Fibroblast of skin of back (primary cell): ENCODE measurements at places on chromosomes 16 and 17.

DNA sequence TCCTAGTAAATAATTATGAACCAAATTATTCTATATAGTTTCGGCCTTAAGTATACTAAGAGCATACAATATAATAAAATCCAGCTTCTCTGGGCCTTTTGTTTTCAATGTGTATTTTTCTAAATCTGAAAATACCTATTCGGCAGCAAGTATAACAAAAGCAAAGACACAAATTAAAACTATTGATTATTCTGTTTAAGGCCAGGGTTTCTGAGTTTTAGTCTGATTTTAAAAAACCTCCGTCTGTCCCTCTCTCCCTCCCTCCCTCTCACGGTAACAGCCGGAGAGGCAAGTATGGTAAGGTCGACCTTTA, 1.5 kb downstream of the TOB1 start:
- no peak for DNase-seq

- DNase-seq: peak; percentile 81
Observed at GRCh38 chr16:86899757-86900156, 321.4 kb downstream of the FOXL1 start.

DNA sequence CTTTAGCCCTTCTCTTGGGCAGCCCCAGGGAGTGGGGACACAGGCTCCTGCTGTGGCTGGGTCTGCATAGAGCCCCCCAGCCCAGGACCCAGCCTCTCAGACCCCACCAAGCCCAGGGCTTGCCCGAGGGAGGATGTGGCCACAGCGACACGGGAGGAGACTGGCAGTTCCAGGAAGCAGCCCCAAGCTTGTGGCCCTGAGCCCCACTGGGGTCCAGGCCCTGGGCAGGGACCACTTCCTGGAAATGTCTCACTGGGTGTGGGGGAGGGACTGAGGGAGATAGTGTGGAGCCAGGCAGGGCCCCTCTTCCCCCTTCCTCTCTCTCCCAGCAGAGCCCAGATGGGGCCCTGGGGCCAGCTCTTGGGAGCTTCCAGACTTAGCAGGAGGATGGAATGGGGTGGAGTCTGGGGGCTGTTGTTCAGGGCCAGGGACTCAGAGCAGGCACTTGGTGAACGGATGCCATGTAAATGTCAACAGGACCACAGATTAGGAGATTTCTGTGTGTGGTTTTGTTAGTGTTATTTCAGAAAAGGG, 35.3 kb downstream of the ADGRG5 start:
- no peak for DNase-seq

DNA sequence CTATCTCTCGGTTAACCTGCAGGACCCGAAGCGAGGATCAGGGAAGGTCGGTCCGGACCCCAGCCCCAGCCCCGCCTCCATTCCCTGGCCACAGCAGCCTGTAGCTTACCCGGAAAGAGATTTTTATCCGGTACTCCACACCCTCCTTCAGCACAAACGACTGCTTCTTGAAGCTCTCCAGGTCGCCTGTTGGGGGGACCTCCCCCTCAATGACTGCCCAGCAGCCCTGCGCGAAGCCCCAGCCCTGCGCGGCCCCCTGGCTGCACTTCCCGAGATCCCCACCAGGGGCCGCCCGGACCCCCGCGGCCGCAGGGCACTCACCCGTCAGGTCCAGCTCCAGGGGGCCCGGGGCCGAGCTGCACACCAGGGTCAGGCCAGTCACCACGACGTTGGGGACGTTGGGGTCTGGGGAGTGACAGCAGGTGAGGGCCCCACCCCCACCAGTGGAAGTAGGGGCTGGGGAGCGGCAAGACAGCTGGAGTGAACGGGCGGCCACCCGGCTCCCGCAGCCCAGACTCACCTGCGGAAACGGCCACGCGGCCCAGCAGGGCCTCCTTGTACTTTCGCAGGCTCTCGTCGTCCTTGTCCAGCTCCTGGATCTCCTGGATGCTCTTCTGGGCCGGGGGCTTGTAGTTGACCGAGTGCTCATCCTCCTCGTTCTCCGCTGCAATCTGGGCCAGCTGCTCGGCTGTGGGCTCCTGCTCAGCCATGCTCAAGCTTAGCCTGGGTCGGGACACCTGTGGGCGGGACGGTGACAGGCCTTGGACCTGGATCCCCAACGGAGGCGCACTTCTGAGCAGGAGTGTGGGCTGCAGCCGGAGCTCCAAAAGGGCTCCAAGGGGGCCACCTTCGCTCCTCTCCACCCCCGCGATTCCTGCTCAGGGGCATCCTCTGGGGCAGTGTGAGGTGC, 1.7 kb downstream of the ARHGDIA start:
- peak; percentile 44 for DNase-seq

DNA sequence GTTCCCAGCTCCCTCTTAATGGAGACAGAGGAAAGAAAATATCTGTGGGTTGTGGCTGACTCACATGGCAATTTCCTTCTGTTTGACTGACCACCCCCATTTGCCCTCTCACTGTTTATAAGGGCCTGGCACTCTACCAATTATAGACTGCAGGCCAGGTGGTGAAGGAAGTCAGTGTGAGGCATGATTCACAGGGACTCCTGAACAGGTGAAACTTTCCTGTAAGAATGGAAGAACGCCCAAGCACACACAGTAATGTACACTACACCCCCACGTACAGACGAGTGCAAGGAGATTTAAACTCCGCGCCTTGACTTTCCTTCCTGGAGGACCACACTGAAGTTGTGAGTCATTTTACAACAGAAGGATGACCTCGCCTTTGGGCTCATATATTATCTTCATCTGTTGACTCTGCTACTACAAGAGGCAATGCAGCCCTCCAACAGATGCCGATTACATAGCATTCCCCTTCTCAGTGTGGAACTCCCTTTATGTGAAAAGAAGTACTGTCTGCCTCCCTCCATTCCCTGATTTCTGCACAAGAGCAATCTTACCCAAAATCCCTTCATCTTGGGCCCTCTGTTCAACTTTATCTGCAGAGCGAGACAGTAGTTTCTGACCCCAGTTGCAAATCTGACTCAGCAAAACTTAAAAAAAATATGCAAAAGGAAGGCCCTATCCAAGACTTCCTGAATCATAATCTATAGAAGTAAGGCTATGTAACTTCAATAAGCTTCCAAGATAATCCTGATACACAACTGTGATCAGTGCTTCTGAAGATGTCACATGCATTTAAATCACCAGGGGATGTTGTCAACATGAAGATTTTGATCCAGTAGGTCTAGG, 163.6 kb downstream of the SHISA6 start:
- DNase-seq: peak; percentile 23

DNA sequence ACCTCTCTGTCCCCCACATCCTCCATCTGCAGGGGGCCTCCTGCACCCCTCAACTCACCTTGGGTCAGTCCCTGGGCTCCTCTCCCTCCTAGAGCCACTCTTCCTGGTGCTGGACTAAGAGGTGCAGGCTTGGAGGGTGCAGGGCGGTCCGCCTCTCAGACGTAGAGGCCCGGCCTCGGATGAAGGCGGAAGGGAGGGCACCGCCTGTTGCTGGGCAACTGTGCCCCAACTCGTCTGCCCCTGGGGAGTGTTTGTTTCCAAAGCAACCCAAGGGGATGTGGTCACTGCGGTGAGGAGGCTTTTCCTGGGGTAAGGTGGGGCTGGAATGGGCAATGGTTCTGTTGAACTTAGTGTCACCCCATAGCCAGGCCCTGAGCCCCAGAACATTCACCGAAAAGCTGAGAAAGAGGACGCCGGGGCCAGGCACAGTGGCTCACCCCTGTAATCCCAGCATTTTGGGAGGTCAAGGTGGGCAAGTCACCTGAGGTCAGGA, at the start of gene C16orf54:
Gene C16orf54, minus strand, starts transcription at position 138 of the 493 bp plus-strand sequence. CDS start 1,039 bp downstream, outside the sequence.
- DNase-seq: no peak

- peak; percentile 95 for DNase-seq
Observed at GRCh38 chr17:81405411-81405872, 10.2 kb downstream of the BAHCC1 start.

DNA sequence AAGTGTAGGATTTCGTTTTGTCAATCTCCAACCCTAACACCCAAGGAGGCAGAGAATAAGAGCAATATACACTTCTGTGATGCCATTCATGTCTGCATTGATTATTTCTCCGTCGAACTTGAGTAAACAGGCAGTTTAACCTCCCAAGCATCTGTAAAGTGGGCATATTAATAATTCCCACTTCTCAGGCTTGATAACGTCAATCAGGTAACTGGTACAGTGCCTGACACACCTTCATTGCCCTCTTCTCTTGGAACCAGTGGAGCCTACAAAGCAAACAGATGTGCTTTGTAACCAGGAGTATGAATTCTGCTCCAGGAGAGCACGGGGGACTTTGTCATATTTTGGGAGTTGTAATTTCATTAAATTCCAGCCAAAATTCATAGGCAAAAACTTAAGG, 32.5 kb upstream of the PLCG2 start:
- DNase-seq: no peak

- no peak for DNase-seq
Observed at GRCh38 chr17:57608369-57609124, 136.6 kb downstream of the CCDC182 start.

- DNase-seq: no peak
Observed at GRCh38 chr17:72173499-72174116, 52.8 kb downstream of the SOX9 start.

GRCh38 chr16:675884-676564, 553 bp downstream of the RHBDL1 start:
- DNase-seq: no peak

- peak; percentile 66 for DNase-seq
Observed at GRCh38 chr17:79047923-79048825, 24.2 kb downstream of the C1QTNF1 start.

- DNase-seq: no peak
Observed at GRCh38 chr16:10367616-10368188, 18.2 kb upstream of the ATF7IP2 start.

DNA sequence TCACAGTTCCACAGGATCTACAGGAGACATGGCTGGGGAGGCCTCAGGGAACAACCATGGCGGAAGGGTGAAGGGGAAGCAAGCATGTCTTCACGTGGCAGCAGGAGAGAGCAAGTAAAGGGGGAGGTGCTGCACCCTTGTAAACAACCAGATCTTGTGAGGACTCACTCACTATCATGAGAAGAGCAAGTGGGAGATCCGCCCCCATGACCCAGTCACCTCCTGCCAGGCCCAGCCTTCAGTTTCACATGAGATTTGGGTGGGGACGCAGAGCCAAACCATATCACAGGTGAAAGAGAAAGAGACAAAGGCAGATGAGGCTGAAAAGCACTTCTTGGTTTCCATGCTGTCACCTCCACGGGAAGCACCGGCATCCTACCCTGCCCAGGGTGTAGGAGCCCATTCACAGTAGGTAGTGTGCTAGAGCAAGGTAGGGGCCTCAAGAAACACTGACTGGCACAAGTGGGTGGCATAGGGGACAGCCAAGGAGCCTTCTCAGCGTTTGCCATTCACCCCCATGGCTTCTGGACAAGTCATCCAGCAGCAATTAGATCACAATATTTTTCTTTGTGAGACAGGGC, 6.6 kb downstream of the NARF start:
- no peak for DNase-seq

DNA sequence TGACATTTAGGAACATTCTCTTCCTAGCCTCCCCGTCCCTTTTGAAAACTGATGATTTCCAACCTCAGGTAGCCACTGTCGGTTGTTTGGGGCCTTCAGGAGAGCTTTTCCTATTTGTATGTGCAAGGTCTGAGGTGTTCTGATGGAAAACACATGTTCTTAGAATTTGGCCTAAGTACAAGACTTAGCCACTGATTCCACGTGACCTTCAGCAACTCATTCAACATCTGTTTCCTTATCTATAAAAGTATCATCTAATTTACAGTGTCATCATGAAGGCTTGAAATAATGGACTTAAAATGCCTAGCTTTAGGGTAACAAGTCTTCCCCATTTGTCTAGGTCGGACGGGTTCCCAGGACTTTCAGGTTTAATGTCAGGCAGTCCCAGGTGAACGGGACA, 259.3 kb downstream of the SOX9 start:
- DNase-seq: no peak

- DNase-seq: no peak
Observed at GRCh38 chr17:61847659-61848058, 15.7 kb downstream of the BRIP1 start.

GRCh38 chr17:71869293-71869692, 251.5 kb upstream of the SOX9 start:
- no peak for DNase-seq

DNA sequence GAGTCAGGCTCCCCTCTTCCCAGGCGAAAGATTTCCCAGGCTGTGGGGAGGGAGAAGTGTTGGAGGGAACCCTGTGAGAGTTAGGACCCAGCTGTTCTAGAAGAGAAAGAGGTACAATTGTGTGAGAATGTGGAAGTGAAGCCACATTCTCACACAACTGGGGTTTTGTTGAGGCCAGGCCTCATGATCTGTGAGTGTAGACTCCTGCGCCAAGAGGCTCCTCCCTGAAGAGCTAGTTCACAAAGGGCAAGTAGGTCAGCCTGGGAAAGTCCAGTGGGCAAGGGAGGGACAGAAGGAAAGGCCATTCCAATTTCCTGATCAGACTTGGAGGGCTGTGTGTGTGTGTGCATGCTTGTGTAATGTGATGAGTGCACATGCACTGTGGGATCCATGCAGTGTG, 15.2 kb downstream of the CD300LF start:
- no peak for DNase-seq

- no peak for DNase-seq
Observed at GRCh38 chr16:695355-696089, 5.3 kb upstream of the WDR24 start.

GRCh38 chr16:56985288-56985961, 3.9 kb upstream of the NLRC5 start:
- peak; percentile 93 for DNase-seq

DNA sequence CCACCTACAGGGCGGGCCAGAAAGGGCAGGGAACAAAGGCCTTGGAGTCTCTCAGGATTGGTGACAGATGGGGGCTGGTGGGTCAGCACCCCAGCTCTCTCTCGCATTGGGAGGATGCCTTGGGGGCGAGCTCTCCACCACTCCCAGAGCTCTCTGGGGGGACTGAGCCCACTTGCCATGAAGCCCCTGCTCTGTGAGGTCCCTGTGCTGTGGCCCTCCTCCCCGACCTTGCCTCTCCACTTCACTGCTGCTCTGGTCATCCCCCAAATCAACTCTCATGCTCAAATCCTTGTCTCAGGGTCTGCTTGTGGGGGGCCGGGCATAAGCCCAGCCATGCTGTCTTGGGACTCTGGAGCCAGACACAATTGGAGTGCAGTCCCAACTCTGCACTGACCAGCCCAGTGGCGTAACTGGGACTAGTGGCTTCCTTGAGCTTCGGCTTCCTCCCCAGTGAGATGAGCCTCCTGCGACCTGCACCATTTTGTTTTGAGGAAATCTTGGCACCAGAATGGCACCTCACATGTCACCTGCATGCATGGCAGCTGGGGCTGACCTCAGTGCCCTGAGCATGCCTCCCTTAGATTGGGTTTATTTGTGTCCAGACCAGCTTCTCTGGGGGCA, 184.5 kb downstream of the IRF8 start:
- DNase-seq: no peak

DNA sequence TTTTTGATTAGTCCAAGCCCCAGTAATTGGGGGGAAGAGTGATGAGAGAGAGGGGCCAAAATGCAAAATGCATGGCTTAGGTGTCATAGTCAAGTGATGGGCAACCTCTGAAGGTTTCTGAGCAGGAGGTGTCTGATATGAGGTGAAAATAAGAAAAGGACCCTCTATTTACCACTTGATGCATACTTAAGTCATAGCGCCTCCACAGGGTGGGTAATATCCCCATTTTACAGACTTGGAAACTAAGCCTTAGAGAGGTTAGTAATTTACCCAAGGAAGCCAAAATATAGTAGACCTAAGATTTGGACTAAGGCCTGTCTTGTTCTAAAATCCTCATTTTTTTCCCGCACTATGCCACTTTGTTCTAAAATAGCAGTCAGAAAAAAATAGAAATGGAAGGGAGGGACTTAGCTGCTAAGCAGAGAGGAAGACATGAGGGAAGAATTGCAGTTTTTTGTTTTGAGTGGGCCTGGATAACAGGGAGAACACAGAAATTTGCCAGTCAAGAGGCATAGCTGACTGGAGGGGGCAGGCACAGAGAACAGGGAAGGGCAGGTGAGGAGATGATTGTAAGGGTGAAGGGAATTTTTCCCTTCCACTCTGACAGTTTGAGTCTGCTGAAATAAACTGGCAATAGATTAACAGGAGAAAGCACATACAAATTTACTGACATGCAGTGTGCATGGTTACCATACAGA, 2.3 kb upstream of the GRB2 start:
- DNase-seq: no peak
